Midbrain (tissue), 1 donor: ENCODE measurements at places on chromosomes 11 and 22.
A peak's percentile ranks its signal among the peaks of the same experiment; 100 is the strongest.

DNA sequence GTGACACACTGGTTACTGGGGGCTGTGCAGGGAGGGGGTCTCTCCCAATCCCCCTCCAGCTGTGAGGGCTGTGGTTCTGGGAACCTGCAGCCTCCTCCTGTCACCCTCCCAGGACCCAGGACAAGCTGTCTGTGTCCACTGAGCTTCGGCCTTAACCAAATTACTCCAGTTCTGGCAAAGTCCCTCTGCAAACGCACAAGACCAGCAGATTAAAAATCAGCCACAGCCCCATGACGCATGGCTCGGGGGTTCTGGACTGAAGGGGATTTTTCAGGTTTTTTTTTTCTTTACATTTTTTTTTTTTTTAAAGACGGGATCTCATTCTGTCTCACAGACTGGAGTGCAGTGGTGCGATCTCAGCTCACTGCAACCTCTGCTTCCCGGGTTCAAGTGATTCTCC lies 32.2 kb upstream of the A4GALT start:
- DNase-seq = no peak

- DNase-seq = no peak
Observed at GRCh38 chr11:71454470-71455113, 1.6 kb downstream of the NADSYN1 start.

GRCh38 chr11:61095021-61095420 lies 7.3 kb upstream of the CD5 start:
- no peak for DNase-seq

DNA sequence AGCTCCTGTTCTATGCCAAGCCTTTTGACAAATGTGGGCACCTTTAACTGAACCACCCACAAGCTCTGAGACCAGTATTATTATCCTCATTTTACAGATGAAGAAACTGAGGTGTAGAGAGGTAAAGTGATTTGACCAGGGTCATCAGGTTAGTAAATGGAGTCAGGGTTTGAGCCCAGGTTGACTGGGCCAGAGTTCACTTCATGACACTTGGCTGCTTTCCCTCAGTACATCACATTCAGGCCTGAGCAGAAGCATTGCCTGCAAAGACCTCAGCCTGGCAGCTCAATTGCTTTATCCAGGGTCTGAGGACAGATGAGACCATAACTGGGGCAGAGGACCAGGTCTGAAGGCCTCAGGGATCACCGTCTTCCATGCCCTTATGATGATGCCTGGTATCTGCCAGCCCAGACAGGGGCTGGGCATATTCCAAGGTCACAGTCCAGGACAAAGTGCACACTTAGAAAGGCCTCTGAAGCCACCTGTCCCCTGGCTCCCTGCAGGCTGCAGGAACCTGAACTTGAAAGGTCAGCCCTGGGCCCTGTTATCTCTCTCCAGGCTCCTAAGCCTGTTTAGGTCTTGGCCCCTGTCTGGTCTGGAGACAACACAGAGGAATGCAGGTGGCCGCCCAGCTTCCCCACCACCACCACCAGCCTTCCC lies 32.0 kb downstream of the POU2AF3 start:
- DNase-seq = no peak

DNA sequence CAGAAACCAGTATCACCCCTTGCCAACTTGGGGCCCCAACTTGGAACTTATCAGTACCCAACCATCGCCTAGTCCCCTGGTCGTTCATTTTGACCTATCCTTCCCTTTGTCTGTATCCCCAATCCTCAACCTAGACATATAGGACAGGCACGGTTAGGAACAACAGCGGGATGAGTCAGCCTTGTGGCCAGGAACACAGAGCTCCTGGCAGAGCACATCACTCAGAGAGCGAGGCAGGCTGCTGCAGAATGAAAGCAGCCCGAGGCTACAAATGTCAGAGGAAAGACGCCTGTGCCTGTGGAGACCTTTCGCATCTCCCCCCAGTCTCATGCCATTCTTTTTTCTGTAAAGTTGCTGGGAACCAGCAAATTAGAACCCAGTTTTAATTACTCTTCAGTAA lies 14.6 kb downstream of the DKK3 start:
- DNase-seq = peak; percentile 63

- peak; percentile 60 for DNase-seq
Observed at GRCh38 chr22:22748297-22748743, 103.9 kb downstream of the GGTLC2 start.

- no peak for DNase-seq
Observed at GRCh38 chr22:27278946-27279345, 522.6 kb downstream of the MN1 start.

DNA sequence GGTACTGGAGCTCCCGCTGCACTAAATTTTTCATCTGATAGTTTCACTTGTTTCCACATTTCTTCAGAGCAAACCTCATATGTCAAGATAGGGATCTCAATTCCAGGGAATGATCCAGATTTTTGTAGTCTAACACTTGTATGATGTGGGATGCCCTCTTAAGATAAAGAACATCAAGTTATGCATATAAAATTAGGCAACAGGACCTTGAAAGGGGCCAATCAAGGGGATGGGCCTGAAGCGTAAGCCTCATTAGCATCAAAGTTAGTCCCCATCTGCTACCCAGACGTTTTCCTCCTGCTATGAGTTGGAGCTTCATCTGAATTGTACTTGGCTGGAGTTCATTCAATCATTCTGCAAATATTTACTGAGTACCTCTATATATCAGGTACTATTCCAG lies 17.5 kb downstream of the PDGFD start:
- no peak for DNase-seq

- no peak for DNase-seq
Observed at GRCh38 chr11:5274395-5274794, 4.7 kb upstream of the HBE1 start.
